Breast epithelium (tissue), 4 donors: ENCODE measurements at places on chromosomes 7 and 10. TPM values are rescaled to one million over a fixed set of nuclear protein-coding genes. Genes with fewer than 3 reads are reported as not detected.

The CLDN3 gene
- 137 TPM for total RNA-seq

The SFMBT2 gene
- 3.5 TPM for total RNA-seq

The CPSF4 gene
- 40.6 TPM for total RNA-seq

The CREB5 gene
- total RNA-seq = 18.0 TPM

The SLC13A1 gene
- total RNA-seq = not detected

The PON1 gene
- total RNA-seq = 0.66 TPM

The PAX2 gene
- not detected for total RNA-seq

The ZNF736 gene
- total RNA-seq = 28.5 TPM

The IL6 gene
- 11.8 TPM for total RNA-seq
